ENCODE measurements at places on chromosomes 16 and 17. TPM values are rescaled to one million over a fixed set of nuclear protein-coding genes. Genes with fewer than 3 reads are reported as not detected.

GRCh38 chr16:78663690-78664089 is 564.2 kb downstream of the WWOX start:
- no peak for DNase-seq

DNA sequence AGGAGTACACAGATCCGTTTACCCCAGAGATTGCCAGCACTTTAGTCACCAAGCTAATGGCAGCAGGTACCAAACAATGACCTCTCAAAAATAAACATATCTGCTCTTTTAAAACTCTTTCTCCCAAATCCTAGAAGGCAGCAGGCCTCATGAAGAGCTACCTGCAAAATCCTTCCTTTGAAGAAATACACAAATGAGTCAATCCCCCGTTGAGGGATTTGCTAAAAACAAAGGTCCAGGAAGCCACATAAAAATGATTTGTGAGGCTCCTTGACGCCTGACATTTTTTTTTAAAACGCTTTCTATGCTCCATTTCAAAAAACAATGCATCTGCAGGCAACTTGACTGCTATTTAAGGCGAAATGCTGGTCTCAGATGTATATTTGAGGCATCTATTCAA is 58.2 kb downstream of the NACA2 start:
- DNase-seq, result no peak

- DNase-seq, result no peak
These were observed 5.0 kb downstream of the CTF1 start for GRCh38 chr16:30901201-30902028.

The TCF25 gene
- 178 TPM for total RNA-seq

DNA sequence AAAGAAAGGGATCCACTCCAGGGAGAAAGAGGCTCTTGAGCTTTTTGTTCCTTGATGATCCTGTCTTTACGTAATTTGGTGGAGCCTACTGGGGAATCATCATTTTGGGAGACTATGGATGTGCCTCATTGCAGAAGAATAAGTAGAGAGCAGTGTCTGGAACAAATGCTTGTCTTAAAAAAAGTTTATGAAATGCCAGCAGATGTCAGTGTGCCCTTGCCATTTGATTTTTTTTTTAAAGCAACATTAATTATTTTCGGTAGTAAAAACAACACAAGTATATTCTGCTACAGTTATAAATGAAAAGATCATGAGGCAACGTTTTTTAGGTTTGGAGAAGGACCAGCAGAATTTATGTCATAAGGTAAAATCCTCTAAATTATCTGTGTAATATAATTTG is 934.8 kb upstream of the EEF2KMT start:
- no peak for DNase-seq

The CIBAR2 gene
- not detected for total RNA-seq

DNA sequence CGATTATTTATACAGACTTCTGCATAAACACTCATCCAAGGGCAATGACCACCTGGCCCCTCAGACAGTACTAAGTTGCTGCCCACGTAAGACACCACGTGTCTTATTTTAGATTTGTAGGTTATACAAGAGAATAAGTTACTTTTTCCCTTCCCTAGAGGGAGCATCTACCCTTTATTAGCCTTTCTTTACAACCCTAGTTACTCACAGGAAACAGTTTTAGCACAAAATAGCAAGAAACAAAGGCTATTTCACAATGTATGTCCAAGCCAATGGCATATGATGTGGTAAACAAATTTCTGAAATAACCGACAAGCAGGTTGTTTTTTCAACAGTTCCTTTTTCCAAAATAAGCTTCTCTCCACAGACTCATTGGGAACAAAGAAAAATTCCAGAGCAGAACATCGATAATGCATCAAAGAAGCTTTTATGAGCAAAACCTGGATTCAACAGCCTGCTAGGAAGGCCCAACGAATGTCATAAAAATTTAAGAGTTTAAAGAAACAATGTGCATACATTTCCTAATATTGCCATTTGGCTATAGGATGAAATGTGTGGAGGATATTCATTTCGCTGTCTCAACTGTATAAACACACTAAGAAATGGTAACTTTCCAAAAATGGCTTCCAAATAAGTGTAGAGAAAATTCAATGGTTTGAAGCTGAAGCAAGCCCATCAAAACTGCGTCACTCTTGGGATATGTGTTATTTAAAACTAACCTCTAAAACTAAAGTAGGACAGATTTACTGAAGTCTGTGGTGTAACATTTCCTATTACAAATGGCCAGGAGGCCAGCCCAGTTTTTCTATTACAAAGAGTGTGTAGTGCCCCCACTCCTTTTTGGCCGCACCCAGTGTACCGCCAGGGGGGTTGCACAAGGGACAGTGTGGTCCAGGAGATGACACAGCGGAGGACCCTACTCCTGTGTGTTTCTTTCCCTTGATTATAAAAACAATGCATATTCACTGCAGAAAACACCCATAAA is 50.4 kb upstream of the ERN1 start:
- DNase-seq, result peak; percentile 32

DNA sequence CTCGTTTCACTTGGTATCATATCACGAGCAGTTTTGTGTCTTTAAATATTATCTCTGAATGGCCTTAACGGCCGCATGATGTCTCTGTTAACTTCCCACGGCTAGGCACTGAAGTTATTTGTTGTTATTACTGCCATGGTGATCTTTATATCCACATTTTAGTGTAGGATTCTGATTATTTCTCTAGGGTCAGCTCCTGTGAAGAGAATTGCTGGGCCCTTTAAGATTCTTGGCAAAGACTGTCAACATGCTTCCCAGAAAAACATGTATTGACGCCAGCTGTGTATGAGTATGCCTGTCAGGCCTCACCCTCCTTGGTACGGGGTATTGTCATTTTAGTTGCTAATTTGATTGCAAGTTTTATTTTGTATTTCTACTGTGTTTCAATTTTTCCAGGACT is 263.5 kb downstream of the SNX29 start:
- DNase-seq, result no peak

The ZSCAN10 gene
- not detected for total RNA-seq

- no peak for DNase-seq
These were observed 580 bp downstream of the MT1X start for GRCh38 chr16:56682703-56683397.

DNA sequence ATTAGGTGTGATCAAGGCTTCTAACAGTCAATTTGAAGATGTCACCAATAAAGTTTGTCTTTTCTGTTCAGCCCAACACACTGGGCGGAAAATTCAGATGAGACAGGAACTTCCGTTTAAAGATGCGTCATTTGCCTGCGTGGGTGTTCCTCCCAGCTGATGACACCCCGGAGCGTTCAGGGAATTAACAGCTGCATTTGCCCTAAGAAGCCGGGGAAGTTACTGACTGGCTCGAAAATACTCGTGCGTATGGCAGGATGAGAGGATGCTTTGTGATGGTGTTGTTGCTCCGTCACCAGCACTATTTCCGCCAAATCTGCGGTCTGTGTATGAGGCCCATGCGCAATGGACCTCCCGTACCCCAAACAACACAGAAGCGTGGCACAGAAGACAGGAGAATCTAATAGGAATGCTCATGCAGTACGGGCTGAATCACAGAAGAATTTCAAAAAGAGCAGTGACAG is 11.9 kb upstream of the PVALEF start:
- no peak for DNase-seq

The RAMP2 gene
- total RNA-seq, result not detected

The WNK4 gene
- total RNA-seq, result 9.7 TPM

DNA sequence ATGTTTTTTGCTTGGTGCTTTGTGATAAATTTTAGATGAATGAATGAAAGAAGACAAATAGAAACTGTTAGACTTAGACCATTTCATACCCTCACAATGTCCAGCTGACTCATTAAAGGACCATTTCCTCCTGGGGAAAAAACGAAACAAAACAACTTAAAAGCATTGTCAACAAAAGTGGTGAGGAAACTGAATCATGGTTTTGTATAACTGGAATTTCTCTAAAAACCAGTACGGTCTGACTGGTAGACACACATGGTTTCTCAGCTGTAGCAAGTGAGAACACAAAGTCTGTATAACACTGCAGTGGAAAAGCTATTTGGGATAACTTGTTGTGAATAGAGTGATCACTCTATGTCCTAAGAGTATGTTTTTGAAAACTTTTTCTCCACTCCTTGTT is 5.3 kb upstream of the DDX52 start:
- peak; percentile 99 for DNase-seq

DNA sequence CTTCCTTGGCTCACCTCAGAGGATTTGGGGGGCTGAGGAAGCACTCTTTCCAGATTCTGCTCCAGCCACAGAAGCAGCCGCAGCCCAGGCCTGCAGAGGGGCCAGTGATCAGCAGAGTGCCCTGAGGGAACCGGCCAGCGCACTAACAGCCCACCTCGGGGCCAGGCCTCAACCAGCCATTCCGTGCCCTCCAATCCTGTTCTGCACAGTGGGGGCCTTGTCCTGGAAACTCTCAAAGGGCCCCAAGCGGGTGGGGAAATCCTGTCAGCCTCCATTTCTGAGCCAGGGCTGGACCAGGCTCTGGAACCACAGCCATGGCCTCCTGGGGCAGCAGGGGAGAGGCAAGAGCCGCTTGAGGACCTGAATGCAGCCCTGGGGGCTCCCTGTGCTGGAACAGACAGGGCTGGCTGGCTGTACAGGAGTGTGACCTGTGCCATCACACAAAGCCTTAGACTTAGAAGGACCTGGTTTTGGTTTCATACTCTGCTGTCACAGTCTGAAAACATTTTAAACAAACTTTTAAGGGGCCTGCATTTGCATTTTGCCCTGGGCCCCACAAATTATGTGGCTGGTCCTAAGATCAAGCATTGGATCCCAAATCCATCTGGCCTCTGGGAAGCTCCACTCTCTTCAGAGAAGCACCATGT is 10.0 kb downstream of the CNGB1 start:
- no peak for DNase-seq

DNA sequence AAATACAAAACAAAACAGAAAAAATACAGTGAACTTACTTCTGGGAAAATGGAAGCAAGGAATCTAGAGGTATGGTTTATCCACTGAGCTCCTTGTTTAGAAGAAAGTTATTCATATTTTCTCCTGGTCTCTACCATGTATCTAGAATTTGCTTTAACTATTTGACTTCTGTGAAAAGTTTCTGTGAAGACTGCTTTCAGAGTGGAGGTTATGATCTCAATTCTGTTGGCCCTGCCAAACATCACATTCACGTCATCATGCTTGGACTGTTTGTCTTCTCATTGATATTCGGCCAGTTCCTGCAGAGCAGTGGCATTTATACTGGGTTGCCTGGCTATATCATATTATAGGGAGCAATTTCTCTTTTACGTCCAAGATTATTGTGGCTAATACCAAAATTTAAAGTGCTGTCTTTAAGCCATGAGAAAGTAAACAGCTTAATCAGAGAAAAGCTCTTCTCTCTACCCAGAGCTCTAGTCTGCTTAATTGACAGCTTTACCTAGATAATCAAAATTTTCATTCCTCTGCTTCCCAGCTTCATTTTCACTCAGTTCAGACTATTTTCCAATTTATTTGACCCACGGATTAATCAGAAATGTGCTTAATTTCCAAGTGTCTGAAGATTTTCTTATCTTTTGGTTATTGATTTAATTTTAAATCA is at the start of gene ABCA8:
TSS of gene ABCA8 (minus strand) at position 212 of the 661 bp plus-strand sequence. CDS start 13,358 bp downstream, outside the sequence.
- DNase-seq, result no peak

DNA sequence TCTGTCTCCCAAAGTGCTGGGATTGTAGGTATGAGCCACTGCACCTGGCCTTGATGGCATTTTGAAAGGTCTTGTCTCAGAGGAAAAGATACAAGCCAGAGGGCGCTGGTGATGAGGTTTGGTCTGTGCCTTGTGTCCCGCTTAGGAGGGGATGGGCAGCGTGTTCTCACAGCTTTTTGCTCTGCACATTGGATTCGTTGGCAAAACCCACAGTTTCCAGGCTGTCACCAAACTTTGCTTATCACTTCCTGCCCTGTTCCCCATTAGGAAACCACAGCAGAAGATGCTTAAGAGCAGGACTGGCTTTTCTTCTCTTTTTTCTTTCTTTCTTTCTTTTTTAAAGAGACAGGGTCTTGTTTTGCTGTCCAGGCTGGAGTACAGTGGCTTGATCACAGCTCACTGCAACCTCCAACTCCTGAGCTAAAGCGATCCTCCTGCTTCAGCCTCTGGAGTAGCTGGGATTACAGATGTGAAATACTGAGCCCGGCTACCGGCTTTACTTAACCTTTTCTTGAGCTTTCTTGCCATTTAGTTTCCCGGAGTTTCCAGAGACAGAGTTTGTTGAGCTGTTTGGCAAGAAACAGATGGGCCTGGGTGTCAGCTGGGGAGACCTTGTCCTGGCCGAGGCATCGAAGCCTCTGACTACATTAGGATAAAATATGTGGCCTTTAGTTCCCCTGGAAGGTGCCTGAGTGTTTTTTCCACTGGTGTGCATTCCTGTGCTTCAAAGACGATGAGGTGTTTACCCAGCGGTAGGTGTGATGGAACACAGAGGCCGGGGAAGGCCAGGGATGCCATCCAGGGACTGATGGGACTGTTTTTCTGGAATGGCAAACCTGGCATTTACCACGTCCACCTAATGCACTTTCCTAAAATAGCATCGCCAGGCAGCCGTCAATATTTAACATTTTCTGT is 112.9 kb downstream of the ABCC1 start:
- no peak for DNase-seq

DNA sequence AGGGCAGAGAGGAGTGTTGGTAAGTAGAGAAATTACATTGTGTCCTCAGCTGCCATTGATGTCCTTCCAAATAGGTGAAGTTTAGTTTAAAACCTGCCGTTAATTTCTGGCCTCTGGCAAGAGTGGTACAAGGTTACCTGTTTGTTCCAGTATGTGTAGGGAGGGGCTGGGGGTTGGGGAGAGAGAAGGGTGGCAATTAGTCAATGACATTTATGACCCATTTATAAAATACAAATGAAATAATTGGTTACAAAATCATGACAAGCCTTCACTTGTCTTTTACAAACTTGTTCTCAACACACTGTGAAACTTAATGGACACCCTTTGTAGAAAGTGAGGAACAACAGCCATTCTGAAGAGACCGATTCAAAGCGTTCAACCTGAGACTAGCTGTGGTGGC is 281.0 kb downstream of the FTO start:
- peak; percentile 11 for DNase-seq

The EPX gene
- not detected for total RNA-seq

The SLC5A11 gene
- not detected for total RNA-seq

DNA sequence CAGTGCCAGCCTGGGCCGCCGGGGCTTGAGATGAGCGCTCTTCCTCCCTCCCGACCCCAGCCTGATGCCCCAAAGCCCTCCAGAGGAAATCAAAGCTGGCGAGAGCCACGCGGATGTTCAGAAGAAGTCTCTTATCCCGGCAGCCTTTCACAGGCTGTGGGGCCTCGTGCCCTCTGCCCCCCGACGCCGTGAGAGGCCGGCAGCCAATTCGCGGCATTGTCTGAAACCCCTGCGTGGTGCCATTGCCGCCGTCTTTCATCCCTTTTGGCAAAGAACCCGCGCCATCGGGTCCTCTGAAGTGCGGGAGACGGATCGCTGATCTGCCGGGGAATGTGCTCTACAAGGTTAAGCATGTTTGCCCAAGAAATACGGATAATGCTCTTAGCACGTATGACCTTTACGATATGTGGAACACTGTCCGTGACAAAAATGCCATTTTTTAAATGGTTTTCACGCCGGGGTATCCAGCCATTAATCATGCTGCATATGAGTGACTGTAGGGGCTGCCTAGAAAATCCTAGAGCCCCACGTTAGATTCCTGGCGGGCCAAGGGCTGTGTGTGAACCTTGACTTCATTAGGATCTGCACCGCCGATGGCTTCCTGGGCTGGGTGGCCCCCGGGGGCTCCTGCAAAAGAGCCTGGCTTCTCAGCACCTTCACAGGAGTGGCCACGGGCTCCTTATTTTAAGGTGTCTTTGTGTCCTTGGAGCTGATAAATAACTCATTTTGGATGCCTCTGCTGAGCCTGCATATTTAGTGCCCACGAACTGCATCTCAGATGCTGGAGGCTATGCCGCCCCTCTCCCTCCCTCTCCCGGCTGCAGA is 165.1 kb upstream of the TNRC6C start:
- no peak for DNase-seq
